ENCODE measurements at places on chromosomes 6 and 20.

DNA sequence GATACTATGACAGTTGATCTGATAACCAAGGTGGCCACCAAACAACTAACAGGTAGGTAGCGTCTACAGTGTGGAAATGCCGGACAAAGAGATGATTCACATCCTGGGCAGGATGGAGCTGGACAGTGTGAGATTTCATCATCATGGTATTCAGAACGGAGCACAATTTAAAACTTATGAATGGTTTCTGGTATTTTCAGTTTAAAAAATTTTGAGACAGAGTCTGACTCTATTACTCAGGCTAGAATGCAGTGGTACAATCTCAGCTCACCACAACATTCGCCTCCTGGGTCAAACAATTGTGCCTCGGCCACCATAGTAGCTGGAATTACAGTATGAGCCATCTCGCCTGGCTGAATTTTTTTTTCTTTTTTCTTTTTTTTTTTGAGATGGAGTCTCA, 43.8 kb downstream of the CEP57L1 start:
- no peak for DNase-seq

- DNase-seq = no peak
Measured at GRCh38 chr20:42690842-42691437, 498.8 kb downstream of the PTPRT start.

GRCh38 chr6:47787620-47788497, 6.0 kb downstream of the OPN5 start:
- DNase-seq = peak; percentile 7

GRCh38 chr6:151012321-151013294, 147.1 kb downstream of the MTHFD1L start:
- no peak for DNase-seq

DNA sequence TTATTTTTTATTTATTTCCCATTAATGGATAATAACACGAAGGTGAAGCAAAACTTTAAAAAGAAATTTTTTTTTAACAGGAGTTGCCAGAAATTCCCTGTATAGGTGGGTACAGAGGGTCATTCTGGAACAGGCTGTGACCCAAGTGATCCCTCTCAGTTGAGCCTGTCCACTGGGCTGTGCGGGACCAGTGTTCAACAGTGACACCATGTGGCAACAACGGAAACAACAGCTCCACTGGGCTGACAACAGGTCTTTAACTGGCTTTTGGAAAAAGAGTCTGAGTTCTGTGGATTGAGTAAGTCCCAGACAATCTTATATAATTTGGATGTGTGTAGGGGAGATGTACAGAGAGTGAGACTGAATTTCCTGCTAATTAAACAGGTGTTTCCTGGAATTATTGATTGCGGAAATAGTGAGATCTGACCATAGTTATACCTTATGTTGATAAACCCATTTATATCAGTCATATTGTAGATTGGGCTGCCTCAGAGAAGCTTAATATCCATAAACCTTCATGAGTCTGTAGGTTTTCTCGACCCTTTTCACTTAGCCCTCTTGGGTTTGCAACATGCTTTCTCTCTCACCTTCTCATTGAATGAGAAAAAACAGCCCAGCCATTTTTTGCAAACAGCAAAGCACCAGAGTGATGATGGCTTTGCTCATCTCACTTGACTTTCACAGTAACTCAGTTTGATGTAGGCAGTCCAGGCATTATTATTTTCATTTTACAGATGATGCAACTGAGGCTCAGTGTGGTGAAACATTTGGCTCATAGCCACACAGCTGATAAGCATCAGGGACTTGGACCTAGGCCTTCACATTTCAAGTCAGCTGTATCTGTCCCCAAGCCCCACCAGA, 17.5 kb downstream of the KIAA1755 start:
- no peak for DNase-seq

DNA sequence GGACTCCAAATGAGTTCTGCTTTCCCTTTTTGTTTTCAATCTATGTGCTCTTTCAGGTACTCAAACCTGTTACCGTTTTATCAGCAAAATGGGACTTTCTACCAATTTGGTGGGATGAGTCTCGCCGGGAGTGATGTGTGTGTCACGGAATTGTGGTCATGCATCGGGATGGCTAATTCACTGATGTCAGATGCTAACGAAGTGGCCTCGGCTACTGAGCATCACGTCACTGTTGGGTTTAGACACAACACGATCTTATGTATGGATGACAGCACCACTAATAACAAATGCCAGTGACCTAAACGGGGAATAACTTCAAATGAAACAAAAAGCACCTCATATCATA, 1.6 kb upstream of the PCK1 start:
- DNase-seq = no peak

- DNase-seq = peak; percentile 44
Measured at GRCh38 chr20:1415667-1416468, 23.0 kb upstream of the FKBP1A start.

DNA sequence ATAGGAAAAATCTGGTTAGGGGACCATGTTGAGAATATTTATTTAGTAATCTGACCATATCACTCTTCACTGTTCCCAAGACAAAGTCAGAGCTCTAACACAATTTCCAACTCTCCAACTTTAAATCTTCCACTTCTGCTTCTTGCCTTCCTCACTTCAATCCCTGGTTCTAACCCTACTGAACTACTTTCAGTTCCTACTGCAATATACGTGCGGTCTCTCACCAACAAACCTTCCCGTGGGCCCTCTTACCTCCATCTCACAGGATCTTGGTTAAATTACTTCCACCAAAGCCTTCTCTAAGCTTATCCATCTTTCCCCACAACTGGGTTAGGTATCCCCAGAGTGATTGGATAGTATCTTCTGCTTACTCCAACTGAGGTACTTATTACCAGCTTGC, 8.0 kb downstream of the EIF2S2 start:
- no peak for DNase-seq

DNA sequence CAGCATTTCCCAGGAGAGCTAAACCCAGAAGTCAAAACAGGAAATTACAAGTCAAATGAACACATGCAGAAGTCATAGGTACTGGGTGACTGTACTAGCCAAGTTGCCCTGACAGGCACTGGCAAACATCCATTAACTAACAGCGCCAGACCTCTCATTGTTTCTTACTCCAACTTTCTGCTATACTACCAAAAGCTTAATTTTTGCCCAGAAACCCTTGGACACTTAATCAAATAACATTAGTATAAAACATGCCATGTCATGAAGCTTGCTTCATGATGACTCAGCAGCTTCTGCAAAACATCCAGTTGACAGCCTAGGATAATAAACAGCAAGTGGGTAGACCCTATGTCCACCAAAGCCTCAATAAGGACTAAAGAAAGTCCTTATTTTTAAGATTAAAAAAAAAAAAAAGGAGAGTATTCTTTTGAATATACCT, 3.5 kb downstream of the NUP153 start:
- DNase-seq = no peak

DNA sequence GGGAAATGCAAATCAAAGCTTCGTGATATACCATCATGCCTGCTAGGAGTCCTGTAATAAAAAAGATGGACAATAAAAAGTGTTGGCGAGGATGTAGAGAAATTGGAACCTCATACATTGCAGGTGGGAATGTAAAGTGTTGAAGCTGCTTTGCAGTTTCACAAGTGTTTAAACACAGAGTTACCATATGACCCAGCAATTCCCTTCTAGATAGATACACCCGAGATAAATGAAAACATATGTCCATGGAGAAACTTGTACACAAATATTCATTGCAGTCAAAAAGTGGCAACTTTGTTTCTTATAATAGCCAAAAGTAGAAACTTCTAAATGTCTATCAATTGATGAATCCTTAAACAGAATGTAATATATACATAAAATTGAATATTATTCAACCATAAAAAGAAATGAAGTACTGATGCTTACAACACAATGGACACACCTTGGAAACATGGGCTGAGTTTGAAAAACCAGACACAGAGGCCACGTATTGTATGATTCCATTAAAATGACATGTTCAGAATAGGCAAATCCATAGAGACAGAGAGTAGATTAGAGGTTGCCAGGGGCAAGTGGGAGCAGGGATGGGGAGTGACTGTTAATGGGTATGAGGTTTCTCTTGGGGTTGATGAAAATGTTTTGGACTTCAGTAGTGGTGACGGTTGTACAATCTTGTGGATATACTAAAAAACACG, 20.8 kb upstream of the ERVFRD-1 start:
- no peak for DNase-seq

DNA sequence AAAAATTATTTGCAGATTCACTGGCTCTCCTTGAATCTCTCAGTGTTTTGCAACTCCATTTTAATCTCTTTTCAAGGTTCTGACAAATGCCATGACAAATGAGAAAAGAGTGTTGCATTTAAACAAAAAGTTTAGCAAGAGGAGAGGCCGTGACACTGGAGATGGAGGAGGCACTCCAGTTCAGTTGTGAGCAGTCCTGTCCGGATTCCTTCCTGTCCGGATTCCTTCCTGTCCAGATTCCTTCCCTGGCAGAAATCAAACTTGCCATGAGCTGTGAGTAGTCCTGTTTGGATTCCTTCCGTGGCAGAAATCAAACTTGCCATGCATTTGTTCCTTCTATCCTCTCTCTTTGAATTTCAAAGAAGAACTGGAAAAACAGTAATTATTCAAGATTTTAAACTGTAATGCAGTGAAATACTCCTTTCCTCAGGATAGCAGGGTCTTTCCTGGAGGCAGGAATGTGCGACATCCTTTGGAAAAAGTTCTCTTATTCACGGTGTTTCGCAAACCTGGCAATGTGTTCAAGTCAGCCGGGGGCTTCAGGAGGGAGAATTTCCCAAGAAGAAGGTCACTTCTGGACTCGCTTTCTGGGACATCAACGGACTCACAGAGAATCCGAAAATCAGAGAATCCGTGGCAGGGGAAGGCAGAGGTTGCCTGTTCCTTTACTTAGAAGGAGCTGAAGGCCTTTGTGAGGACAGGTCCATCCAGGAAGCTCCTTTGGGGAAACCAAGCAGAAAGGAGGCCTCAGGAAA, 48.7 kb upstream of the DACT2 start:
- DNase-seq = no peak

Data from AG09319 (cell line).